ENCODE measurements at places on chromosomes 7 and 10.

- no peak for DNase-seq
These were observed 5.8 kb downstream of the ADO start for GRCh38 chr10:62810156-62810902.

- no peak for DNase-seq
These were observed 1227.6 kb downstream of the TYW1 start for GRCh38 chr7:68224041-68224741.

GRCh38 chr7:102988631-102989560 is 76.1 kb downstream of the LRRC17 start:
- no peak for DNase-seq

DNA sequence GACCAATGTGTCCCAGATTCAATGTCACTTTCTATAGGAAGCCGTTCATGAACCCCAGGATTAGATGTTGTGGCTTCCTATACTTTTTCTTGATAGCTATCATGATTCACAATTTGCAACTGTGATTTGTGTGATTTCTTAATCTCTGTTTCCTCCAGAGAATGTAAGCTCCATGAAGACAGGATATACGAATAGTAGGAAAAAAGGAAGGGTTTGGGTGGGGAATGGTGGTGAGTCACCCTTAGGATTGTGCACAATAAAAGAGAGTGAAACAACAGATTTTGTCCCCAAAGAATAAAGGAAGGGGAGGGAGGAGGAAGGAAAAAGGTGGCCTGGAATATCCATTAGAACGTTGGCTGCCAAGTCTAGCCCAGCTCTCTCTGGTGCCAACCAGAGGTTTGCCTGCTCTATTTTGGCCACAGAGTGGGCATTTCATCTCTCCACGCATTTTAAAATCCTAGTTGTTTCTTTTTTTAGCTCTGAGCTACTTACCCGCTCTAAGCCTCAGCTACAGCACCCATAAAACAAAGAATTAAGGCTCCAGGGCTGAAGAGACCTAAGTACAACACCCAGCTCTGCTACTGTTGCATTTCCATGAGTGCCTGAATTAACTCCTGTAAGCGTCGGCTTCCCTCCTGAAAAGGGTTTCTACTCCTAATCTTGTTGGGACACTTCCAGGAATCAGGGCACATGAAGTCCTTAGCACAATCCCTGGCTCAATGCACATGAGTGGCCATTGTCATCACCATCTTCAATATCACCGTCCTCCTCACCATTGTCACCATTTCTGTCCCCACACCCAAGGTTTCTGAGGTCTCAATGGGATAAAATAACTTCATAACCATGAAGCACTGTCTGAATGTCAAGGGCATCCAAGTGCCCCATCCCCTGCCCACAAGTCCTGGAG is 3.5 kb downstream of the HK1 start:
- DNase-seq: no peak

DNA sequence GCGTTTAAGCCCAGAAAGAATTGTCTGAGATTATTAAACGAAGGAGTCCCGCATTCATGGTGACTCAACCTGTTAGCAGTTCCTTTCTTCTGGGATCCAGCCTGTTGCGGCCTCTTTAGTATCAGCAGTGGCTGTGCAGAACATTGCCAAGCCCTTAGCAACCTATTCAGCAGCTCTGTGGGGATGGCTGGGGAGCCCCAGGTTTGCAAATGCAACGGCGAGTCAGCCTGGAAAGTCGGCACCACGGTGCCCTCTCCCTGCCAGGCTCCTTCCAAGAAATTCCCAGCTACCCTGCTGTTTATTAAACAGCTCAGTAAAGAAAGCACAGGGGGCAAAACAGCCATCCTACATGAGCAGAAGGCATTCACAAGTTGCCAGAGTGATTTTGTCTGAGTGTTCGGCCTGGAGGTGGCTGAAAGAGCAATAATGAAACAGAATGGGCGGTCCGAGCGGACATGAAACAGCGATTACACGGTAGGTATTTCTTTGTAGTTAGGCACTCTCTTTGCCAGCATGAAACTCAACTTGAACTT is 198.3 kb downstream of the BAMBI start:
- DNase-seq: no peak

DNA sequence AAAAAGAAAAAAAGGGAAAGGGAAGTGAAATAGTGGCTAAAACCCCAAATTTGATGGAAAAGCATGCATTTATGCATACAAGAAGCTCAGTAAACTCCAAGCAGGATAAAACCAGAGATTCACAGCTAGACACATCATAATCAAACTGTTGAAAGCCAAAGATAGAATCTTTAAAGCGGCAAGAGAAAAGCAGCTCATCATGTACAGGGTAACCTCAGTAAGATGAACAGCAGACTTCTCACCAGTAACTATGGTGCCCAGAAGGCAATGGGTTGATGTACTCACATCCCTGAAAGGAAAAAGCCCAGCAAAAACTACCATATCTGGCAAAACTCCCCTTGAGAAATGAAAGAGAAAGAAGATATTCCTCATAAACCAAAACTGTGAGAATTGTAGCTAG is 60.4 kb downstream of the TPST1 start:
- no peak for DNase-seq

- DNase-seq: peak; percentile 9
These were observed 47.6 kb downstream of the STEAP1B start for GRCh38 chr7:22452142-22452959.

GRCh38 chr10:71700731-71701368 is 18.7 kb downstream of the C10orf105 start:
- DNase-seq: no peak

DNA sequence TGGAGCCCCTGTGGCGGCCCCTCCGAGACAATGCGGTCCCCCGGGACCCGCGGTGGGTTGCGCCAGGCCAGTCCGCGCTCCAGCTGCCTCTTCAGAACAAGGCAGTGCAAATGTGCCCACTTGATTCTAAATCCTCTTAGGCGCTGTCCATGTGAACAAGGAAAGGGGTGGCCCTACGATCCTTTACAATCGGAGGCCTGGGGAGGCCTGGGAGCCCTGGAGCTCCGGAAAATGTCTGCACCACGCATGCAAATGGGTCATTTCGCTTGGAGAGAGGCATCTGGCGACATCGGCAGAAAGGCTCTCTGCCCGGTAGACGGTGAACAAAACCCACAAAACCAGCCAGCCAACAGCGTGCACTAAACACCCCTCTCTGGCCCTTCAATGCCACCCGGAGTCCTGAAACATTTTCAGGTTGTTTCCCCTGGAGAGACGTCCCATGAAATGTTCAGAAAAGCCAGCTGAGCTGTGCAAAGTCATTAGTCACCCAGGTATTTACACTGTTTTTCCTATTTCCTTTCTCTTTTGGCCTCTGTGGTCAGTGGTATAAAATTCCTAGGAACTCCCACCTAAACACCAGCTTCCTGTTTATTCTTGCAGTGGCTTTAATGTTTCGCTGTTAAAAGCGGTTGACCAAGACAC is 102.8 kb upstream of the ZNF438 start:
- DNase-seq: peak; percentile 16

DNA sequence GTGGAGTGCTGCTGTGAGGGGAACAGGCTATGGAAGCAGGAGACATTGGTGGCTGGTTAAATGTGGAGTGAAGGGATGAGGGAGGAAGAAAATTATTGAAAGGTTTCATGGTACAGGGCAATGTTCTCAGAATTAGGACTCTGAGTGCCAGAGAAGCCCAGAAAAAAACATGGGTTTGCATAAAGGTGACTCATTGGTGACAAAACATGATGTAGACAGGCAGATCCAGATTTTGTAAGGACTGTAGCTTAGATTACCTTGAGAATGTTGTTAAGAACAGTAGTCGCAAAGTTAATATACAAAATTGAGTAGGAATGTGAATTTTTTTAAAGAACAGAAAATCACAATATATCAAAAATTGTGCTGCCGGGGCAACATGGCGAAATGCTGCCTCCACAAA is 134.9 kb upstream of the ZNF438 start:
- no peak for DNase-seq

GRCh38 chr10:19815731-19816410 is 361 bp upstream of the PLXDC2 start:
- DNase-seq: no peak

DNA sequence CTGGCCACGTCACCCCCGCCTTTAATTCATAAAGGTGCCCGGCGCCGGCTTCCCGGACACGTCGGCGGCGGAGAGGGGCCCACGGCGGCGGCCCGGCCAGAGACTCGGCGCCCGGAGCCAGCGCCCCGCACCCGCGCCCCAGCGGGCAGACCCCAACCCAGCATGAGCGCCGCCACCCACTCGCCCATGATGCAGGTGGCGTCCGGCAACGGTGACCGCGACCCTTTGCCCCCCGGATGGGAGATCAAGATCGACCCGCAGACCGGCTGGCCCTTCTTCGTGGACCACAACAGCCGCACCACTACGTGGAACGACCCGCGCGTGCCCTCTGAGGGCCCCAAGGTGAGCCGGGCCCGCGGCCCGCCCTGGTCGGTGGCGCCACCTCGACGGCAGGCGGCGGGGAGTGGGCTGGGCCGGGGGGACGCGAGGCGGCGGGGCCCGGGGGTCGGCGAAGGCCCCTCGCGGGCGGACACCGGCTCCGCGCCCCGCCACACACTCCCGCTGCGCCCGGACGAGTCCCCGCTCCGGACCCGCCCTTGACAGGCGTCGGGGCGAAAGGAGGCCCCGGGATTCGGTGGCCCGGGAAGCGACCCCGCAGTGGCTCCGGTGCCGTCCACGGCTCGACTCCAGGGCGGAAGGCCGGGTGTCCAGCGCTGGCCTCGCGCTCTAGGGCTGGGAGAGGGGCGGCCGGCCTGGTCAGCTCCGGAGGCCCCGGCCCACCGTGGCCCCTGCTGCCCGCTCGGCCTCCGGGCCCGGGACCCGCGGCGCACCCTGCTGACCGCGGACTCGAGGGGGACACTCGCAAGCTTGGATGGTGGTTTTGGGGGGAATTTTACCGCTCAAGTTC is 557 bp downstream of the BAG3 start:
- no peak for DNase-seq

DNA sequence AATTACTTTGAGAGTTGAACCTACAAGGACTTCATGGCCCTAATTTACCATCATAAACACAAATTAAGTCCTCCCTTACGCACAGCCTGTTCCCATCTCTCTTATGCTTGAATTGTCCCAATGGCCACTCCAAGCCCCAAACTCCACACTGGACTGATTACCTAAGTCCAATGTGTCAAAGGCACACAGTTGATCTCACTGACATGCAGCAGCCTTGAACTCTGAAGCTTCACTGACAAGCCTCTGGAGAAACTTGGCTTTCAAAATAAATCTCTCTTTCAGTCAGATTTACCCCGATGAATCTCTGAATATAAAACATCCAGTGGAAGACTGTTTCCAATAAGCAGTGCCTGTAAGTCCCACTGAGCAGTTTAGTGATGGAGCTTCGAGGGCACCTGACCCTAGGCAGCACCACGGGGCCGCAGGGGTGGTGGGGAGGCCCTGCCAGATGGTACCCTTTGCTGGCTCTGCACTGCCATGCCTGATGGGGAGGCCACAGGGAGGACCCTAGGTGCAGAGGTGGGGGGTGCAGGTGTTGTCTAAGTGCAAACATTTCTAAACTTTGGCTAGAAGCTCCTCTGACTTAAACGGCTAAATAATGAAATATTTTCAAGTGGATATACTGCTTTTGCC is 3.3 kb upstream of the MAT1A start:
- DNase-seq: no peak

DNA sequence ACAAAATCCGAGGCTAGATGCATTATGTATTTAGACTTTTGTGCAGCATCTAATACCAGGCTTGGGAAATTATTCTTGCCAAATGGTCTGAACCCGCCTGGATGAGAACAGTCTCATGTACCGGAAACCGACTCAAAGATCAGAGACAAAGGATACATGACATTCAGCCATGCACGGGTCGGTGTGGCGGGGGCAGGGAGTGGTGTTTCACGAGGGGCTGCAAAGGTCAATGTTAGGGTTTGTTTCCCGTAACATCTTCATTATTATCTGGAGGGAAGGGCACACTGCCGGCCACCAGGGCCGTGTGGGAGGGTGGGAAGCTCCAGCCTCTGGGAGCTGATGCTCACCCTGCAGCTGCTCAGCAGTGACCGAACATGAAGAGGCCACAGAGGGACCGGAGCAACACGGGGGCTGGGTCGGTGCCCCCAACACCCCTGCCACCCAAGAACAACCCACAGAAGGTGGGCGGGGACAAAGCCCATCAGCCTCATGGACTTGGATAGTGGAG is 23.1 kb downstream of the CNPY1 start:
- no peak for DNase-seq

- DNase-seq: no peak
These were observed 11.9 kb upstream of the ZMIZ1 start for GRCh38 chr10:79056736-79057391.

DNA sequence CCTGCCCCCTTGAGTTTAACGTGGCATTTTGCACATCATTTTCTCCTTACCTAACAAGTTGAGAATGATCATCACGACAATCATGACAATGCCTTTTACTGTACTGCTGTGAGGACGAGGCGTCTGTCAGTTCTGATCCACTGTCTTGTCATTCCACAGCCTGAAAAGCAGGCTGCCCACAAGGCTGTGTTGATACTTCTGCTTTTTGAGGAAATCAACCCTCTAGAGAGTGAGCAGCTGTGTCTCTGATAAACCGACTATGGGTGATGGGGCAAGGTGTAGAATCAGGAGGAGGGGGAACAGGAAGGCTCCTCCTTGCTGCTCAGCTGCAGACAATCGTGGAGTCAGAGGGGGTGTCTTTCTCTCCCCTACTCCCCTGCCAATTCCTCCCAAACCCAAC is 30.6 kb upstream of the C10orf120 start:
- DNase-seq: no peak

DNA sequence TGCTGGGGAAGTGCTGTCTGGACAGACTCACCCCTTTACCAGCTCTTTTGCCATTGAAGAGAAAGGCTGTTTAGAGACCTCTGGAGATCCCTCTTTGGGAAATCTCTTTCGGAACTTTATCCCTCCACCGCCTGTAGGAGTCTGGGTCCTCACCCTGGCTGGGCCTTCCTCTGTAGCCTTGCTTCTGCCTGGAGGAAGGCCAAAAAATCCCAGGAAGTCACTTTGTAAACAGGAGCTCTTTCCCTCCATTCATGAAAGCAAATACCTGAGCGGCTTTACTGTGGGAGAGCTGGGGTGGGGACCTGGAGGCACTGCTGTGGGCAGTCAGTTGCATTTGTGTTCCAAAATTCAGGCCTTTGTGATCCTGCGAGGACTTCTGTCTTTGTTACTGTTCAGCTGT is 126.2 kb downstream of the KLF6 start:
- no peak for DNase-seq

GRCh38 chr10:2094171-2094570 is 356.8 kb upstream of the ADARB2 start:
- DNase-seq: no peak

GRCh38 chr7:145212050-145212449 is 376.2 kb upstream of the TPK1 start:
- no peak for DNase-seq

GRCh38 chr7:122454776-122455507 is 150.4 kb upstream of the FEZF1 start:
- DNase-seq: no peak

GRCh38 chr7:51045319-51046102 is 262.8 kb upstream of the GRB10 start:
- no peak for DNase-seq

- DNase-seq: no peak
These were observed 42.9 kb upstream of the TCERG1L start for GRCh38 chr10:131354380-131354779.

- DNase-seq: no peak
These were observed 47.3 kb downstream of the C10orf105 start for GRCh38 chr10:71671994-71672946.

Data from activated T-cell treated with anti-CD3 and anti-CD28 coated beads for 24 hours (primary cell).